ENCODE measurements at places on chromosomes 16 and 17. TPM values are rescaled to one million over a fixed set of nuclear protein-coding genes. Genes with fewer than 3 reads are reported as not detected.
A peak's percentile ranks its signal among the peaks of the same experiment; 100 is the strongest.

DNA sequence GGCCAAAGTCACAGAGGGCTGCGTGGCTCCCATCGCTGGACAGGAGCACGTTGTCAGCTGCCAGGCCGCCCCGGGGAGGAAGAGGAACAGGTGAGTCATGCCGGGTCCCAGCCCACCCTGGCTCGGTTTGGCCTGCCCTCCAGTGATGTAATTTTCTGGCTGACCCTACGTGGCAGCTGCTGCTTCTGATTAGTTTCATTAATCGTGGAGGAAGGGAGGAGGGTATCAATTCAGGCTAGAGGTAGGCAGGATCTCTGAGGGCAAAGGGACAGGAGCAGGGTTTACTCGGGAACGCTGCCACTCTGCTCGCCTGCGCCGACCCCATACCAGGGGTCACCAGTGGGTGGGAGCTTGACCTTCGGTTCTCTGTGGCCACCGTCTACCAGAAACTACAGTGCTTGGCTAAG lies 11.7 kb upstream of the SPATA32 start:
- no peak for DNase-seq

GRCh38 chr16:6012716-6013115 lies 915.1 kb upstream of the EEF2KMT start:
- DNase-seq: no peak

DNA sequence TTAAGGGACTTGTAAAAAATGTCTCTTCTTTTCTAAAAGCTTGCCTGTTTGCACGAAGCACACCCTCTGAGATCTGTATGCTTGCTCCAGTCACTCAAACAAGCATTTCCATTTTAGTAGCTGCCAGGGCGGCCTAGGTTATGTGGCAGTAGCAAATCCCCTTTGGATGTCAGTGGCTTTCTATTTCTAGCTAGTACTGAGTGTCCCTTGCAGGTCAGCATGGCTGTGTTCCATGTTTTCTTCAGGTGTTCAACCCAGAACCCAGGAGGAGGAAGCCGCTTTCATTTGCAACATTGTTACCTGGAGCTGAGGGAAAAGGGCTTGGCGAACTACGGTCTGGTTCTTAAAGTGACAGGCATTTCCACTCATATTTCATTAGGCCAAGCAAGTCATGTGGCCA lies 36.4 kb downstream of the FOXL1 start:
- DNase-seq: no peak

GRCh38 chr16:73949574-73950320 lies 346.9 kb upstream of the PSMD7 start:
- DNase-seq: peak; percentile 27

GRCh38 chr17:59329176-59330052 lies 2.0 kb upstream of the YPEL2 start:
- DNase-seq: peak; percentile 68

DNA sequence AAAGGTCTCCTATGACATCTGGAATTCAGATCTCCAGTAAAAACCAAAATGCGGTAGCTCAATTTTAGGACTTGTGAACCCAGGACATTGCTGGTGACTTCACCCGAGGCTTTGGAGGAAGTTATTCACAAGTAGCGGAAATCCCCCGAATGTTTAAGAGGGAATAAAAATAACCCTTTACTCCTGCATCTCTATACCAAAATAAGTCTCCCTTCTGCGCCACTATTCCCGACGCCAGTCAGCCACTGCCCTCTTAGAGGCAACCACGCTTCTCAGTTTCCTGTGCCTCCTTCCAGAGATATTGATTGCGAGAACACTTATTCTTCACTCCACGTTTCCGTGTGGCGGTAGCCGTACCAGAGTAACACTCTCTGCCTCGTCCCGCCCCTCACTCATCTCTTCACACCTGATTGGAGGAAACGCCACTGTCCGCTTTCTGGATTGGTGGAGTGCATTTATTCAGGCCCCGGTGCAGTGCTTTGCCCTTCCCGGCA lies 27.4 kb downstream of the EMP2 start:
- DNase-seq: peak; percentile 30

- peak; percentile 76 for DNase-seq
Observed at GRCh38 chr16:2532494-2533141, 1.4 kb upstream of the CEMP1 start.

DNA sequence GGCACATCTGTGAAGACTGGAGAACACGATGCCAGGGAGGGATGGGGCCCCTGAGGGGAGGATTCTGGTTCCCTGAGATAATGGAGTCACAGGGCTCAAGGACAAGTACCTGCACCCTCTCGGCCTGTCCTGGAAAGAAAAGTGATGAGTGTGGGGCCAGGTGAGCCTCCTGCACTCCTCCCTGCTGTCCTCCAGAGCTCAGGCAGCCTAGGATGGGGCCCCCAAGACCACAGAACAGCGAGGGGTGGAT lies 101.3 kb upstream of the TNRC6C start:
- no peak for DNase-seq

GRCh38 chr16:10078541-10078949 lies 103.7 kb downstream of the GRIN2A start:
- no peak for DNase-seq

GRCh38 chr17:8696906-8697305 lies 47.7 kb downstream of the CCDC42 start:
- no peak for DNase-seq

GRCh38 chr17:8126491-8127066 lies 2.7 kb upstream of the HES7 start:
- no peak for DNase-seq

- DNase-seq: peak; percentile 90
Observed at GRCh38 chr17:76397687-76398522, 13.5 kb downstream of the SPHK1 start.

DNA sequence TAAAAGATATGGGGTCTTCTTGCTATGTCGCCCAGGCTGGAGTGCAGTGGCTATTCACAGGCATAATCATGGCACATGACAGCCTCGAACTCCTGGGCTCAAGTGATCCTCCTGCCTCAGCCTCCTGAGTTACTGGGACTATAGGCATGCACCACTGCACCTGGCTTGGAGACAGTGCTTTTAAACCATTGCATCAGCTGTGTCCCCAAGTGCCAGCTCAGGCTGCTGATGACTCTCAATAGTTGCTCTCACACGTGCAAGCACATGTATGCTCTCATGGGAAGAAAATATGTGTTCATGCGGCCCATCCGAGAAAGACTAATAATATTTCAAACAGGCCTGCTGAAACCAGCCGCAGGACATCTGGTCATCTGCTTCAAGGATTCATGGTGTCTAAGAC lies 8.8 kb downstream of the CCL16 start:
- no peak for DNase-seq

GRCh38 chr16:4606354-4606753 lies 8.3 kb downstream of the UBALD1 start:
- no peak for DNase-seq

- no peak for DNase-seq
Observed at GRCh38 chr16:63714876-63715275, 1407.0 kb downstream of the CDH11 start.

DNA sequence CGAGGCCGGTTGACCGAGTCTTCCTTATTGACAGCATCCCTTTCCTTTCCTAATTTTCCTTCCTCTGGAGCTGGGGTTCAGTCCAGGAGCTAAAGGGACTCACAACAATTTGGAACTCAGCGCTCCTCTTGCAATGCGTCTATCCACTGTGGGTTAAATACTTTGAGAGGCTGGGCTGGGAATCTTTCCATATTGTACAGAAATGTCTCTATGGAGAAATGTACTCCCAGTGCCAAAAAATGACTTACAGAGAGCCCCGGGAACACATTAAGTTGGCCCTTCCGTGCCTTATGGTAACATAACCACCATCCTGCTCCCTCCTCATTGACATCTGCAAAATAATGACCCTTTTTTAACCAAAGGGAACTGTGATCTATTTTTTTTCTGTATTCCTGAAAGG lies 192.8 kb downstream of the FTO start:
- DNase-seq: no peak

DNA sequence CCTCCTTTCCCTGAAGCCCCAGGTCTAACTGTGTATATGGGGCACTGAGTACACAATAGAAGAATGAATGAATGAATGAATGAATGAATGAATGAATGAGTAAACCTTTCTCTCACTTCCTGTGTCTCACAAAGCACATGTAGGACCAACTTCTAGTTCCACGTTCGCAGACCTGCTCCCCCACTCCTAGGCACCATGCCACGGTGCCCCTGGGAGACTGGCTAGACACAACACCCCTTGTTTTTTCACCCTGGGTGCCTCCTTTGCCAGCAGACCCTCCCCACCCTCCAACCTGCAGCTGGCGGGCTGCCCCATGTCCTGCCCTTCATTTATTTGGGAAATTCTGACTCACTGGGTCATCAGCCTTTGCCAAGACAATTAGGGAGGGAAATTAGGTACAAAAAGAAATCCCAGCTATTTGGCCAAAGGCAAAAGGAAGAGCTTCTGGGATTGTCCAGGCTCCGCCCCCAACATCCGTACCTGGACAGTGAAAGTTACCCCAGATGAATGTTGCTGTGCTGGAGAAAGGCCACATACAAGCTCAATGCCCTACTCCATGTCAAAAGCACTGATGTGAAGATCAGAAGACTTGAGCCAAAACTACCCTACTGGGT lies 7.7 kb downstream of the CES1 start:
- DNase-seq: no peak

DNA sequence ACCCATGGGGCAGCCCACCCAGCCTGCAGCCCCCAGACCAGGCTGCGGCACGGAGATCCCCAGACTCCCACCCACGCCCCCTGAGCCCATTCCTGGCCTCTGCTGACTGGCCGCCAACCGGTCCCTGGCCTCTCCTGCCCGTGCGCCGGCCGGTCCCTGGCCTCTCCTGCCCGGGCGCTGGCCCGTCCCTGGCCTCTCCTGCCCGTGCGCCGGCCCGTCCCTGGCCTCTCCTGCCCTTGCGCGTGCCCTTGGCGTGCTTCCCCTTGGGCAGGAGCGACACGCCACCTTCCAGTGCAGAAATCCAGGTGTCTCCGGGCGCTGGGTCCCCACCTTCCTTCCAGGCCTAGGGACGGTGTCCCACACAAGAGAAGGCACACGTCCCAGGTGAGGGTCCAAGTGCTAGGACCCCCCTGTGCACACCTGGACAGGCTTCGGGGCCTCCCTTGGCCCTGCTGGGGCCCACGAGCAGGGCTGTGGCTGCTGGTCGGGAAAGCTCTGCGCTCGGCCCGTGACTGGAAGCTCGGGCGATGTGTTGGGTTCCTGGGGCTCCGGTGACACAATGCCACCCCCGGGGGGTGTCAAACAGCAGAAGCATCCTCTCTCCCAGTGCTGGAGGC lies 21.4 kb upstream of the CACNA1H start:
- DNase-seq: no peak

- DNase-seq: no peak
Observed at GRCh38 chr16:88561485-88562359, 8.5 kb upstream of the ZC3H18 start.

- DNase-seq: no peak
Observed at GRCh38 chr16:1310832-1311200, 1.4 kb downstream of the UBE2I start.

DNA sequence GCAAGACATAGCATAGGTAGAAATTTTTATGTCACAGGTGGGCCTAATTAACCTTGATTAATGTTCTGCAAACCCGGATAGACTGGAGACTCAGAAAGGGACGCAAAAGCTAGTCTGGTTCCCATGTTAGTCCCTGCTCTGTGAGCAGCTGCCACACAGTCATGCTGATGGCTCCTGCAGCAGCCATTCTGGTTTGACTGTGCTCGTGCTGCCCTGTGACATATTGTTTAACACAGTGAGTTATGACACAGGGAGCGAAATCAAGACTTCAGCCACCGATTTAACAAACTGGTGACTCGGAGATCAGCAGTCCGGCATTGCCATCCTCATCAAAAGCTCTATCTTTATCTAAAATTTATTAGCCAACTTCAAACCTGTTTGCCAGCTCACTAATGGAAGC lies 169.8 kb downstream of the WWOX start:
- no peak for DNase-seq

DNA sequence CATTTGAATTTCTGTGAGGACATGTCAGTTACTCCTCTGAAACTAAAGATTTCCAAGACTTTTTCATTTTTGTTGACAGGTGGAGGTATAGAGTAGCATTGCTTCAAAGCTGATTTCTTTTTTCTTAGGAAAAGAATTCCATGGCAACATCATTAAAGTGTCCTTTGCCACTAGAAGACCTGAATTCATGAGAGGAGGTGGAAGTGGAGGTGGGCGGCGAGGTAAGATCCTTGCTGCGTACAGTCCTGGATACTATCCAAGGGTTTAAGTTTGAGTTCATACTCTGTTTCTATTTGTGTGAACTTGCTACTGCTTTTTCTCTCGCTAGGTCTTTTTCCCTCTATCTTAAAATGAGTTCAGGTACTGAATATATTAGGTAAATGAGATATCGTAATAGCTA lies 26.5 kb downstream of the HEATR9 start:
- no peak for DNase-seq

DNA sequence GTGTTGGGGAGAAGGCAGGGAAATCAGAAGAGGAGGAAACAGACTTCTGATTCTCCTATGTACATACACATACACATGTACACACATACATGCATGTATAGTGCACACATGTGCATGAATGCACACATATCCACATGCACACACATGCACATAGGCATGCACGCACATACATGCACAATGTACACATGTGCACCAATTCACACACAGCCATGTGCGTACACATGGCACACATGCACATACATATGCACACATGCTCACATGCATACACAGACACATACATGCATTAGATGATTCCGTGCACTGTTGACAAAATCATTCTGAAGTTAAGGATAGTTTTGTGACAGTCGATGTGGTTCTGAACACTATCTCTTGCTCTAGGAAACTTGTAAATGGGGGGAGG lies 214.0 kb upstream of the CDH13 start:
- DNase-seq: no peak

DNA sequence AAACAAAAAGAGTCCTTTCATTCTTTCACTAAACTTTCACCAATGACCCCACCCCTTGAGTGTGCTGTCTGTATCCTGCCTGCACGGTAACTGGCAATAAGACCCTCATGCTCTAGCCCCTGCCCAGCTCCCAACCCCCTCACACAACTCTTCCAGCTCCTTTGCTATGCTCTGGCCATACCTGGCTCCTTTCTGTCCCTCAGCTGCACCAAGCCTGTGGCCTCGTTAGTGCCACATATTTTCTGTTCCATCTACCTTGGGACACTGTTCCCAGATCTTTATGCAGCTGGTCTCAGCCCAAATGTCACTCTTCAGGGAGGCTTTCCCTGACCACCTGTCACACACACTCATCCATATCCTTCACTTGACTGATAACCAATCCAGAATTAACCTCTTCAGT lies 47.3 kb downstream of the C16orf82 start:
- DNase-seq: no peak

HP gene
- 27.5 TPM for total RNA-seq

SOCS1 gene
- total RNA-seq: 6.0 TPM

SLC6A2 gene
- 0.23 TPM for total RNA-seq

SGCA gene
- 23.5 TPM for total RNA-seq

PLLP gene
- total RNA-seq: 206 TPM

SOX9 gene
- total RNA-seq: 67.0 TPM

CDH5 gene
- total RNA-seq: 23.0 TPM

EVPLL gene
- 0.14 TPM for total RNA-seq

SNRNP25 gene
- total RNA-seq: 21.5 TPM

RNF222 gene
- total RNA-seq: not detected

CPSF4L gene
- not detected for total RNA-seq

CSH1 gene
- total RNA-seq: not detected
